CD4-positive, alpha-beta T cell treated with Interleukin-15 for 4 hours (primary cell): ENCODE measurements at places on chromosomes 1 and 21.

DNA sequence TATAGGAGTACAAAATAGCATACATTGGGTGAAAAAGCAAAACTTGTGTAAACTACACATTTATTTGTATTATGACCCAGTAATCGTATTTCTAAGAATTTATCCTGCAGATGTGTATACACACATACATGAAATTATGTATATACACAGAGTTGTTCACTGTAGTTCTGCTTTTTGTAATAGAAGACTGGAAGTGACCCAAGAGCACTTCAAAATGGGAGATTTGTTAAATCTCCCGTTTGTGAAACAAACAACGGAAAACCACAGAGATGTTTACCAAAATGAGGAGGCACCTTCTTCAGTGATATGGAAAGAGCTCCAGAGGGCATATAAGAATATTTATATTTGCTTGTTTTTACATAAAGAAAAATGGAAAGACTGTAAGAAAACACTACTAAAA, 18.0 kb upstream of the MNDA start:
- DNase-seq = no peak

- no peak for DNase-seq
Observed at GRCh38 chr1:912740-913301, 10.9 kb upstream of the SAMD11 start.

GRCh38 chr1:30903343-30904034, 5.1 kb downstream of the SDC3 start:
- DNase-seq = no peak

- no peak for DNase-seq
Observed at GRCh38 chr1:204529371-204529895, 13.2 kb downstream of the MDM4 start.

DNA sequence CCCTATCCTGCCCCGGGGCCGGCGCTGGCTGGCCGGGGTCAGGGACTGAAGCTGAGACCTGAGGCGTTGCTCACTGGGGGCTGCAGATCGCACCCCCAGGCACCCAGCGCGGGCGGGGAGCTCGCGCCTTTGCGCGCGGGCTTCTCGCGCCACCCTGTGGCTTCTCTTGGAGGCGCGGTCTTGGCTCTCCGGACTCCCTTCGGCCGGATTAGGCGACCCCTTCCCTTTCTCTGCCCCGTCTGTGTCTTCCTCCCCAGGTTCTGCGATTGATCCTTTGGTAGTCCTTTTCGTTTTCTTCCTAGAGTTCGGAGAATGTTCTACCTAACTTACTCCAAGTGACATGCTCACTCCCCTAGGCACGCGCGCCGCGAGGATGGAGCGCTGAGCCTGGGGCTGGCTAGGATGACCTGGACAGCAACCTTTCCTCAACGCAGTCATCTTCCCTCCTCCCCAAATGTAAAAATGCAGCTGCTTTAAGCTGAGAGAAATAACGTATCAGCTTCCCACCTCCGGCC, 495 bp upstream of the NTRK1 start:
- peak; percentile 58 for DNase-seq
